Fibroblast of skin of left biceps (primary cell): ENCODE measurements at places on chromosomes 4 and X.

- DNase-seq, result no peak
Observed at GRCh38 chr4:72112514-72113156, 80.8 kb downstream of the NPFFR2 start.

- no peak for DNase-seq
Observed at GRCh38 chrX:22748093-22748999, 251.4 kb upstream of the DDX53 start.

DNA sequence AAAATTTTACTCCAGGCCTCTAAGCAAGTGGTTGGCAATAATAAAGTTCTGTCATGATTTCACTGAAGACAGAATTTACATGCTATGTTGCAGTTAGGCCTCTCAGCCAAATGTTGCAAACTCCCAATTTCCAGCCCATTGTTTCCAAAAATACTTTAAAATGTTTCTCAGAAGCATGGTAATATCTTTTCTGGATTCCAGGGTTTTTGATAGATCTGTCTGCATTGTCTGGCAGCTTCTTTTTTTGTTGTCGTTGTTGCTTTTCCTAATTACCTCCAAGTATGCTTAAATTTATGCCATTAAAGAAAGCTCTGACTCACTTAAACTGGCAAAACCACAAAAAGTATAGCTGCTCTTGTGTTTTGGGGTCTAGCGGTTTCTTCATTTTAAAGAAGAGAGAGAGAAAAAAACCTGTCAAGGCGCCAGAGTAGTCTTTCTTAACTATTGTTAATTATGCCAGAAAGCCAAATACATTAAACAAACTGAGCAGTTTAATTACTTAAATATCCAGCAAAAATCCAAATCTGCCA, 97.0 kb downstream of the AGTR2 start:
- DNase-seq, result no peak

DNA sequence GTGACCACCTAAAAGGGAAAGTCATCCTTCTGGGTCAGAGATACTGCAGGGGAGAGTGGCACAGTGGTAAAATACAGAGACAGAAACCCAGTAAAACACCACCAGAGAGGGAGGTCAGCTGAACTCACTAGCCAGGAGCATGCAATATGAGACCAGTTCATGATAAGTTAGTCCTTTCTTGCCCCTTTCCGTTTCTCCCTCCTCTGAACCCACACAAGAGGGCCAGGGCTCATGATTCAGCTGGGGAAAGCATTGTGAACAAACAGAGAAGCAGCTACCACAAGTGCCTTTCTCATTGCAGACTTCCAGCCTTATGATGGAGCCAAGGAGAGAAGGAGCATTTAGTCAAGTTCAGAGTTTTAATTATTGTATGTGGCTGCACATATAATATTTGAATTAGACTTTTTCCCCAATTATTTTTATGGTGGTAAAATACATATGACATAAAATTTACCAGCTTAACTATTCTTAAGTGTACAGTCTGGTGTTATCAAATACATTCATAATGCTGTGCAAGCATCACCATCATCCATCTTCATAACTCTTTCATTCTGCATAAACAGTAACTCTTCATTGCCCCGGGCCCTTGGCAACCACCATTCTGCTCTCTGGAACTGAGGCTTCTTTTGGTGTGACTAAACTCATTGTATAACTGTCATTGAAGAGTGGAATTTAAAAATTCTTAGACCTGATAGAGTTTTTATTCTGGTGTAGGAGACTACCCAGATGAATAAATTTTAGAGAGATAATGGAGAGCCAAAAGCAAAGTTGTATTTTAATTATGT, 114.6 kb downstream of the DDIT4L start:
- no peak for DNase-seq

DNA sequence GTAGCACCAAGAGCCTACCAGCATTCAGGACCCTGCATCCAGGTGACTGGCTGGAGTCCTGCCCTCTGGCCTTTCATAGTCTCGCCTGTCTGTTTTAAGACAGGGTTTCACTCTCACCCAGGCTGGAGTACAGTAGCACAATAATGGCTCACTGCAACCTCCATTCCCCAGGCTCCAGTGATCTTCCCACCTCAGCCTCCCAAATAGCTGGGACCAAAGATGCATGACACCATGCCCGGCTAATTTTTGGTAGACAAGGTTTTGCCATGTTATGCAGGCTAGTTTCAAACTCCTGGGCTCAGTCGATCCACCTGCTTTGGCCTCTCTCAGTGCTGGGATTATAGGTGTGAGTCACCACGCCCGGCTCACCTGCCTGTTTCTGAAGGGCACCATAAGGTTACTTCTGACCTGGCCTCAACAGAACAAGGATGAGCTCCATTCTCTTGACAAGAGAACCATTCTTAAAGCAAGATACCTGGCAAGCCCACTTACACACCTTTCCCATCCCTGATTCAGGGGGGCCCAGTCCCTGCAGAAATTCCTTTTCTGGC, 6.7 kb downstream of the RPS4X start:
- no peak for DNase-seq

- DNase-seq, result no peak
Observed at GRCh38 chr4:148052448-148052847, 320.6 kb downstream of the ARHGAP10 start.

DNA sequence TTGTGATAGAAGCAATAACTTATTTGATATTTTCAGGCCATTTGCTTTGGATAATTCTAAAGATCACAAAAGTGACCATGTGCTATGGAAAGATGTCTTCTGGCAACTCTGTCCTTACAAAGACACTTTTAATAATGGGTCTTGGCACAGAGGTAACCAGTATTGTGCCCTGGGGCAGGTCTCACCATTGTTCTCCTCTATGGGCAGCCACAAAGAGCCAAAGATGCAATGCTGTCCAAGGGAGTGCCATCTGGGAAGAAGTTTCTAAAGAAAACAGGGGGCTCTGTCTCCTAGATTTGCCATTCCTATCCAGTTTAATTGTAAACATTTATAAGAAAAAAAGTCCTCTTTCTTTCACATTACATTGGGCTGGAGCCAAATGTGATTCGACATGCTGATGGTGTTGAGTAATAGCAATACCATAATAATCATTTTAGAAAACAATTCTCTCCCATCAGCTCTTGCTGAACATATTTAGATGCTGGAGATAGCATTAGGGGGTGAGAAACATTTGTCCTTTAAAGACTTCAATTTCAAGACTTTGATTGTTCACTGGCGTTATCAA, 179.9 kb downstream of the KIT start:
- no peak for DNase-seq

GRCh38 chrX:56763556-56764152, 34.6 kb downstream of the NBDY start:
- no peak for DNase-seq

- DNase-seq, result no peak
Observed at GRCh38 chr4:89658701-89659024, 178.3 kb downstream of the SNCA start.

- no peak for DNase-seq
Observed at GRCh38 chrX:140439476-140439875, 65.4 kb downstream of the SOX3 start.

DNA sequence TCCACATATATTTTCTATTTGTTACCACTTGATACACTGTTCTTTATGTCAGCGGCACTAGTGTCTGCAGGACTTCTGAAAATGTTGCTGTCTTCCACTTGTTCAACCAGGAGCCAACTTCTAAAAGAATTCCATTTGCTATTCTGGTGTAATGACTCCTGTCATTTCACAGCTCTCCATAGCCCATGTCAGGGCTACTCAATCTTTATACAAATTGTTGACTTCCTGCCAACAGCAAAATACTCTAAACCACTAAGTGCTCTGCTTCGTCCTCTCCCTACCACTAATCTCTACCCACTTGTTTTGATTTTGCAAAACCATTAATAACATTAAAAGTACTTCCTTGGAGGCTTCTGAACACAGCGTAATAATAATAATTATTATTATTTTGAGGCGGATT, 7.2 kb downstream of the CTSO start:
- no peak for DNase-seq

DNA sequence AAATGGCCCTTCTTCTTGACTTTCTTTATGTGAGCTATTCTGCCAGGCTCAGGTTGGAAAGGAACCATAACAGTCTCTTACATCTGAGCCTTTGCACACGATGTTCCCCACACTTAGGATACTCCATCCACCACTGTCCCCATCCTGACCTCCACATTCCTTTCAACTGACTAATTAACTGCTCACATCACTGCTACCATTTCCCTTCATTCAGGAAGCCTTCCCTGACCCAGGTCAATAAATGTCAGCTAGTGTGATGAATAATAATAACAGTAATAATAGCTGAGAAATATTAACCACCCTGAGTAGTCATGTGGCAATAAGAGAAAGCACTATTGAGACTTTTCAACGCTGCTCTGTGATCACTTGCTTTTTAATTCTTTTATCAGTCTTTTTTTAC, 291.7 kb downstream of the KCNIP4 start:
- no peak for DNase-seq

GRCh38 chrX:9785944-9786797, at the start of gene SHROOM2:
Gene SHROOM2, plus strand, starts transcription at chrX:9786429. Its CDS starts 117 bp downstream, at chrX:9786546.
- no peak for DNase-seq

- no peak for DNase-seq
Observed at GRCh38 chrX:112820364-112821268, 20.0 kb downstream of the AMOT start.

GRCh38 chr4:56197387-56197786, 189.9 kb downstream of the AASDH start:
- no peak for DNase-seq

GRCh38 chr4:41331224-41331623, 74.5 kb downstream of the UCHL1 start:
- DNase-seq, result no peak

- no peak for DNase-seq
Observed at GRCh38 chrX:151679798-151680402, 15.4 kb upstream of the PRRG3 start.

DNA sequence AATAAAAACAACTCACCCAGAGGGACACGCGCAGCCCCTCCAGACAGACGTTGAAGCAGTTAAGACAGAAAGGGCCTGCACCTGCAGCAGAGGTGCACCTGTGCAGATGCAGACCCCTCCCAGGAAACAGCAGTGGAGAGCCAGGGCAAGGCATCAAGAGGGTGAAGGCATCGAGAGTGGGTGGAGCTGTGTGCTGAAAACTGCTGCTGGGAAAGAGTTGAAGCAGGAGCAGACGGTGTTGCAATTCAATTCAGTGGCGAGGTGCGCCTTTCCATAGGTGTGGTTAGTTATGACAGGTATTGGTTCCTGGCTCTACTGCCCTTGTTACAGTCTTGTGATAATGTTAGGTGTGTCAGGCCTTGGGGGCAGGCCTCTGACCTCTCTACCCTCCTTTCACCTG, 16.7 kb downstream of the LETM1 start:
- DNase-seq, result no peak

- DNase-seq, result no peak
Observed at GRCh38 chr4:57943682-57944081, 833.5 kb upstream of the IGFBP7 start.

DNA sequence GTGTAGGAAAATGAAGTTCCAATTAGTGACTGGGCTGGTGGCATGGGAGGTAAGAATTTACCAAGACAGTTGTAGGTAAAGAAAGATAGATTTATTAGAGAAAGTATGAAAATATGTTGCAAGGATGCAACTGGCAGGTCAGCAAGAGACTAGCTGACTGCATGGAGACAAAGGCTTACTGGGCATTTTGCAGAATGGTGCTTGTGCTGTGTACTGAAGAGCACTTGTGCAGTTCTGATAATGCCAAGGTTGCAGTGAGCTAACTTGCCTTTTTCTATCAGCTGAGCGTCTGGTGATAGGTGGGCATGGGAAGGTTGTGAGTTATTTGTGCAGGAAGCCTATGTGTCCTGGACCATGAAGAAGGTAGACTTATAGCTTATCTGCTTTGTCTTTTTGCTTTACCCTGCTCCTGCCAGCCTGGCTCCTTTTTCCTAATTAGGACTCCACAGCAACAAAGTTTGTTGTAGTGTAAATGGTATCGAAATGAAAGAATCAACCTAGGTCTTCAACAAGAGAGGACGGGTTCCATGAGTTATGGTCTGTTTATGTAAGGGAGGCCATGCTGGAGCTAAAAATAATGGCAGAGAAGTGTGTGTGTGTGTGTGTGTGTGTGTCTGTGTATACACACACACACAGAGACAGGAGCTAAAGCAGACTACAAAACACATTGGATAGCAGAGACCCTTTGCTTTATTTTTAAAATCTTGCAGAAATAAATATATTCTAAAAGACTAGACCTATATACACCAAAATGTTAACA, 15.0 kb downstream of the BST1 start:
- no peak for DNase-seq

DNA sequence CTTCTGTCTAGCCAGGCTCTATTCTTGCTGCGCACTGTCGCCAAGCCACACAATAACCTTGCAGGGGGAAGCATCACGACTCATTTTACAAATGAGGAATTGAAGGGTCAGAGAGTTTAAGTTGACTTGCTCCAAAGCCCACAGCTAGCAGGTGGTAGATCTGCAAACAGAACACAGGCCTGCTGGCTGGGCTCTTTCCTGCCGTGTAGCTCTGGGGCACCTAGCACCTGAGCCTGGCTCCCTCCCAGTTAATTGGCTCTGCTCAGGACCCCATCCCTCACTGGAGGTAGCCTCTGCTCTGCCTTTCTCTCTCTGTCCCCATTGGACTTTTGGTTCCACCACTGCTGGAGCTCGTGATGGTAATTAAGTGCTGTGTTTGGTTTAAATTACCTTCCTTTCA, 98.5 kb downstream of the NSUN7 start:
- DNase-seq, result no peak

DNA sequence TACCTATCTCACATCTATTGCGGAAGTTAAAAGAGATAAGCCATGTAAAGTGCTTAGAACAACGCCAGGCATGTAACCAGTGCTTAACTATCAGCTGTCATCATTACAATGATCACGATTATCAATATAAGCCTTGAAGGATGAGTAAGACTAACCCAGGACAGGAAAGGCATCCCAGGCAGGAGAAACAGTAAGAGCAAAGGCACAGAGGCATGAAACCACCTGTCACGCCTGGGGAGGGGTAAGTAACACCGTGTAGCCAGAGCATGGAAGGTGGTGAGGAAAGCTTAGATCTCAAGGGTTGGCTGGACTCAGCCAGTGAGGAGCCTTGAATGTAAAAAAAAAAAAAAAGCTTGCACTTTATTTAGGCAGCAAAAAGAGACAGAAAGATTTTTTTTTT, 71.7 kb upstream of the NOCT start:
- no peak for DNase-seq

- no peak for DNase-seq
Observed at GRCh38 chr4:168509786-168510185, 12.9 kb downstream of the PALLD start.

- no peak for DNase-seq
Observed at GRCh38 chrX:31547416-31547815, 475.6 kb upstream of the FTHL17 start.

GRCh38 chr4:128574706-128575105, 234.8 kb upstream of the JADE1 start:
- DNase-seq, result no peak

DNA sequence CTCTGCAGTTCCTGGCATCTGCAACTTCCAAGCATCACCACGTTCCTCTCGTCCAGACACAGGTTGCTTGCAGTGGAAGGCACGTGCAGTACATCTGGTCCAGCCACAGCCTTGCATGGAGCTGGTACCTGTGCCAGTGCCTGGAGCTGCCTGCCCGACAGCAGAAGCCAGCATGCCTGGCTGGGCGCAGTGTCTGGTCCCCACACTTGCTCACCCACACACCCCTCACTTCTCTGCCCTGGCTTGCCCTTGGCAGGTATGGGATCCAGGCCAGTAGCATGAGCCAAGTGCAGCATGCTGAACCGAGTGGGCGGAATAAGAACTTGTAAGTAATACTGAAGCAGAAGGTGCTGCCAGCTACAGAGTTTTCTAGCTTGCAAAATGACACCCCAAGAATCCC, 39.9 kb downstream of the SH3BGRL start:
- no peak for DNase-seq
